Bronchus fibroblast of lung (primary cell): ENCODE measurements at places on chromosomes 2 and 18. TPM values are rescaled to one million over a fixed set of nuclear protein-coding genes. Genes with fewer than 3 reads are reported as not detected.

IL18R1 gene
- total RNA-seq, result 1.0 and 1.3 TPM in 2 replicates

KLF7 gene
- 14.0 TPM in 2 replicates for total RNA-seq

TUBA4B gene
- total RNA-seq, result not detected in 2 replicates

KIF5C gene
- 0.45 and 0.50 TPM in 2 replicates for total RNA-seq

IL1R2 gene
- total RNA-seq, result 0.50 and 0.74 TPM in 2 replicates

HOXD9 gene
- total RNA-seq, result not detected in 2 replicates

MYOM1 gene
- total RNA-seq, result 0.15 TPM in 1 of 2 replicates, not detected in the other

LRP1B gene
- under 0.01 TPM in 2 replicates for total RNA-seq
